ENCODE measurements at places on chromosomes 12 and 14.
A peak's percentile ranks its signal among the peaks of the same experiment; 100 is the strongest.

GRCh38 chr14:101135796-101136742 is 232.5 kb upstream of the RTL1 start:
- no peak for DNase-seq

DNA sequence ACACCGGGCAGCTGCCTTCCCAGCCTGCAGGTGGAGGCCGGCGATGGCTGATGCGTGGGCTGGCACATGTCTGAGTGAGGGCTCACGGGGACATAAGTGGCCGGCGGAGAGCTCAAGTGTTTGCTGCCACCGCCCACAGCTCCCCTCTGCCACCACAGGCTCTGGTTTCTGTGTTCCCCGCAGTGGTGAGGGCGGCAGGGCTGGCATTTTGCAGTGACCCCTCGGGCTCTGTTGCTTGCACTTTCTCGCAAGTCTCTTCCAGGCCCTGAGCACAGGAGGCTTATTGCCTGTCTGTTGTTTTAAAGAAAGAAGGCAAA is 271.0 kb upstream of the RTL1 start:
- DNase-seq = no peak

DNA sequence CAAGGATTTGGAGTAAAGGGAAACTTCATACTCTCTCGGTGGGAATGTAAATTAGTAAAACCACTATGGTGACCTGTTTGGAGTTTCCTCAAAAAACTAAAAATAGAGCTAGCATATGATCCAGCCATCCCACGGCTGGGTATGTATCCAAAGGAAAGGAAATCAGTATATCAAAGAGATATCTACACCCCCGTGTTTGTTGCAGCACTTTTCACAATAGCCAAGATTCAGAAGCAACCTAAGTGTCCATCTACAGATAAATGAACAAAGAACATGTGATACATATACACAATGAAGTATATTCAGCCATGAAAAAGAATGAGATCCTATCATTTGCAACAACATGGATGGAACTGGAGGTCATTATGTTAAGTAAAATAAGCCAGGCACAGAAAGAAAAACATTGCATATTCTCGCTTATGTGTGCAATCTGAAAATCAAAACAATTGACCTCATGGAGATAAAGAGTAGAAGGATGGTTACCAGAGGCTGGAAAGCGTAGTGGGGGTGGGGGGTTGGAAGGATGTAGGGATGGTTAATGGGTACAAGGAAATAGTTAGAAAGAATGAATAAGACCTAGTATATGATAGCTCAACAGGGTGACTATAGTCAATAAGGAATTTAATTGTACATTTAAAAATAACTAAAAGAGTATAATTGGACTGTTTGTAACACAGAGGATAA is 468.0 kb downstream of the BCAT1 start:
- DNase-seq = peak; percentile 44

- no peak for DNase-seq
Measured at GRCh38 chr12:54708826-54709225, 60.7 kb upstream of the DCD start.

All from fibroblast of villous mesenchyme (primary cell).